Stimulated activated CD4-positive, alpha-beta T cell treated with anti-CD3 and anti-CD28 coated beads, Interleukin-1b, Interleukin-23, amount 100 ng/mL, for 24 hours (primary cell): ENCODE measurements at places on chromosomes 4 and X.
A peak's percentile ranks its signal among the peaks of the same experiment; 100 is the strongest.

- DNase-seq, result no peak
Observed at GRCh38 chr4:76987685-76988084, 38.1 kb downstream of the SEPTIN11 start.

DNA sequence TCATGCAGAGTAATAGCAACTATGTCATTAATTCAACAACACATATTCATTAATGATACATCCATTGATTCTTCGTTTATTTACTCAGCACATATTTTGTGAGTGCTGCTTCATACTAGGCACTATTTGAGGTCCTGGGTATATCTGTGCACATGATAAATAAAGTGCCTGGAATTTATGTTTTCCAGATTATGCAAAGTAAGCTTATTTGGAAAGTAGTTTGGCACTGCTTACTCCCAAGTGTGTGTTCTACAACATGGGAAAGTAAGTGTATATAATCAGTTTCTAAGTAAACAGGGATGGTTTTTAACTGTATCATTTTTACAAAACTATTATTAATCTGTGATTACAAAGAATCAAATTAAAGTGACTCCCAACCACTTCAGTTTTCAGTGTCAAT is 16.8 kb upstream of the EPGN start:
- no peak for DNase-seq

- DNase-seq, result no peak
Observed at GRCh38 chr4:117835566-117835965, 198.7 kb upstream of the NDST3 start.

DNA sequence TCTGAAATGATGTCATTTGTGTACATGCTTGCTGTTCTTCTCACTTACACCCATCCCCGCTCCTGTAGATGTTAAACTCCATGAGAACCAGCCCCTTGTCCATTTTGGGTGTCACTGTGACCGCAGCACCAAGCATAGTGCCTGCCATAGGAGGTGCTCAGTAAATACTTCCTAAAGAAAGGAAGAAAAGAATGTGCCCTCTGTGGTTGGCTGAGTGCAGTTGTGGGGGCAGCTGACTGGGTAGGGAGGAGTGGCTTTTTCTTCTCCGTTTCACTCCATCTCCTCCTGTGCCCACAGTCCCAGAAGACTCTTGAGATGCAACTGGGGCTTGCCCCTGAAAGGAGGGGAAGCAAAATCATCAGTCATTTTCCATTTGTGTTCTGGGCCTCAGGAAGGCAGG is 25.5 kb downstream of the PHEX start:
- no peak for DNase-seq

- no peak for DNase-seq
Observed at GRCh38 chr4:103375278-103375677, 177.1 kb upstream of the CENPE start.

DNA sequence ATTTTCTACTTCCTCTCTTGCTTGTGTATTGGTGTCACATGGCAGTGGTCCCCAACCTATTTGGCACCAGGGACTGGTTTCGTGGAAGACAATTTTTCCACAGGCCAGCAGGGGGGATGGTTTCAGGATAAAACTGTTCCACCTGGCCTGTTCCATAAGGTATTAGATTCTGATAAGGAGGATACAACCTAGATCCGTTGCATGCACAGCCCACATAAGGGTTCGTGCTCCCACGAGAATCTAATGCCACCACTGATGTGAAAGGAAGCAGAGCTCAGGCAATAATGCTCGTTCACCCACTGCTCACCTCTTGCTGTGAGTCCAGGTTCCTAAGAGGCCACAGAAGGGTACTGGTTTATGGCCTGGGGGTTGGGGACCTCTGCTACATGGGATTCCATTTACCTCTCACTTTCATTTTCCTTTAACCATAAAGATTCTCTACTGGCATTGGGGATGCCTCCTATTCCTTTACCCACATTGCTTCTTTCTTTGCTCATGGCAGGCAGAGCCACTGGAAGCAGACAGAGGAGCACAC is 38.1 kb downstream of the SEC31A start:
- DNase-seq, result no peak

DNA sequence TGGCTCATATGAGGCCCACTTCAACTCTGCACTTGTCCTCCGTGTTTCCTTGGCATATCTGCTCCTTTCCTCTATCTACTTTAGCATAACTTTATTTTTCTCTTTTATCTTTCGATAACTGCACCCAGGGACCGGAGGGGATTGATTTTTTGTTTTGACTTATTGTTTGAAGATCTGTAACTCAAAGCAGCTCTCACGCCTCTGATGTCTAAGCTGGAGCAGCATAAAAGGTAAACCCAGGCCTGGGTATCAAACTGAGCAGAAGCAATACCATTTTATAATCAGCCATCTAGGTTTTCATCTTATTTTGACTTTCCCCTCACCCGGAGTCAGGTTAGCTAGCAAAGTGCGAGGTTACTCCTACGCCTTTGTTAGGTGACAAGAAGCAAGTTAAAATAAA is 28.4 kb downstream of the LEF1 start:
- DNase-seq, result no peak

DNA sequence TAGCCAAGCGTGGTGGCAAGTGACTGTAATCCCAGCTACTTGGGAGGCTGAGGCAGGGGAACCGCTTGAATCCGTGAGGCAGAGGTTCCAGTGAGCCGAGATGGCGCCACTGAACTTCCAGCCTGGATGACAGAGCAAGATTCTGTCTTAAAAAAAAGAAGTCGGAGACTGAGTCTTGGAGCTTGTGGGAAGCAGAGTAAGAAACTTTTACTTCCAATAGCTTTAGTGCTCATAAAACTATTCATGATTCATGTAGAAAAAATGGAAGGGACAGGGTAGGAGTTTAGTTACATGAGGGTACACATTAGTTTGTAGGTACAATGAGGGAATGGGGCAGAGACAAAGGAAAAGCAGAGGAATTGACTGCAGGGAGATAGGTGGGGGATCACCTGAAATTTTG is 19.3 kb downstream of the RAP2C start:
- DNase-seq, result no peak

GRCh38 chr4:21801661-21802385 is 146.7 kb downstream of the KCNIP4 start:
- DNase-seq, result no peak

GRCh38 chrX:155112171-155112570 is 40.9 kb downstream of the BRCC3 start:
- no peak for DNase-seq

DNA sequence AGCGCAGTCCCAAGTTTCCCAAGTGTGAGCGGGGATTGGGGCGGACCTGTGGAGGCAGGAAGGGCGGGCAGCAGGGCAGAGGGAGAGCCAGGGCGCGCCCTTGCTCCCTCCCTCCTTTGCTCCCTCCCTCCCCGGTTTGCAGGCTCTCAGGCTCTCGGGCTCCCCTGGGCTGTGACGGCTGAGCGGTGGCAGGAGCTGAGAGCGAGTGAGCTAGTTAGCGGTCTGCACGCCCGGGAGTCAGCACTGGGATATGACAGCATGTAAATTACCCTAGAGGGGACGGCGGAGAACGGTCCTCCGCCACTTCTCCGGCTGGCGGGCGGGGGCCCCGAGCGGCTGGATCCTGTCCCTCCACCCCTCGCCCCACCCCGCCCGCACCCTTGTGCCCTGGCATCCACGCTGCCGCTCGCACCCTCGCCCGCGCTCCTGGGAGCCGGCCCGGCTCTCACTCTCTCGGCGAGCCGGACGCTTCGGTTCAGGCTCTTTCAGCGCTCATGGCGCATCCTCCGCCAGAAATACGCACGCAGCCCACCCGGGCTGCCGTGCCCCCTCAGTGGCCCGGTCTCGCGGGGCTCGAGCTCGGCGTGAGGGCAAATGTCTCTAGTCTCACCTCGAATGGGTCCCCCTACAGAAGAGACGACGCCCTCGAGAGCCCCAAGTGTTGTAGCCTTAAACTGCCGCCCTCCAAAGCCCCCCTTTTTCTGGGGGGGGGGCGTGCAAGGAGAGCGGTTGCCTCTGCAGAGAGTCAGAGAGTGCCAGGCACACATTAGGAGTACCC is at the start of gene TSC22D3:
TSC22D3 (minus strand) TSS at position 54 of the 778 bp plus-strand sequence. CDS start 368 bp downstream, outside the sequence.
- peak; percentile 31 for DNase-seq

DNA sequence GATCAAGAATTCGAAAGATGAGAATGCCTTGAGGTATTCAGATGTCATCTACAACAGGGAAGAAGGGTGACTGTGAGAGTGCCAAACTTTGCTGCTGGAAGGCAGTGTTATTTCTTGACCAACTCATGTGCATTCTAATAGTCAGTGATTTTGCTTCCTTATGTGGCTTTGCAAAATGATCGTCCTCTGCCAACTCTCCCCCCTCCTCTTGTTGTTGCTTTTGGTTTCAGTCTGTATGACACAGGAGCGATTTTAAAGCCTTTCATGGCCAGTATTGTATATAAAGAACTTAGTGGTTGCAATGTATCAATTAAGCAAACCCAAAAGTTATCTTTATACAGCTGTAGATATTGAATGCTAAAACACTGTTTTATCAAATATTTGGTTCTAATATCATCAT is 379.1 kb downstream of the IL1RAPL1 start:
- DNase-seq, result no peak

DNA sequence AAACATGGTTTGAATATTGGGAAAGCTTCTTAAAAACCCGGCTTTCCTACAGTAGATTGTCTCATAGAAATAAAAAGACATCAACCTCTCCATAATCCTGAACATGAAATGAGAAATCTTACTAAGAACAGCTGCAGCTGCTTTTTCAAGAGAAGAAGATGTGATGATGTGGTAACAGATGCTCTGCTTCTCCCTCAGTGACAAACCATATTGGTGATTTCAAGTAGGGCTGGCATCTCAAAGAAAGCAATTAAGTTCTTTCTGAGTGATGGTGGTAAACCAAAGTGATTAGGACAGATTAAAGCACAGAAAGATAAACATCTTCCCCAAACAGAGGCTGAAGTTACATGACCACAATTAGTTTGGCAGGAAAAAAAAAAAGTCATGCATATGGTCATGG is 1477.7 kb downstream of the RAPGEF2 start:
- DNase-seq, result no peak

DNA sequence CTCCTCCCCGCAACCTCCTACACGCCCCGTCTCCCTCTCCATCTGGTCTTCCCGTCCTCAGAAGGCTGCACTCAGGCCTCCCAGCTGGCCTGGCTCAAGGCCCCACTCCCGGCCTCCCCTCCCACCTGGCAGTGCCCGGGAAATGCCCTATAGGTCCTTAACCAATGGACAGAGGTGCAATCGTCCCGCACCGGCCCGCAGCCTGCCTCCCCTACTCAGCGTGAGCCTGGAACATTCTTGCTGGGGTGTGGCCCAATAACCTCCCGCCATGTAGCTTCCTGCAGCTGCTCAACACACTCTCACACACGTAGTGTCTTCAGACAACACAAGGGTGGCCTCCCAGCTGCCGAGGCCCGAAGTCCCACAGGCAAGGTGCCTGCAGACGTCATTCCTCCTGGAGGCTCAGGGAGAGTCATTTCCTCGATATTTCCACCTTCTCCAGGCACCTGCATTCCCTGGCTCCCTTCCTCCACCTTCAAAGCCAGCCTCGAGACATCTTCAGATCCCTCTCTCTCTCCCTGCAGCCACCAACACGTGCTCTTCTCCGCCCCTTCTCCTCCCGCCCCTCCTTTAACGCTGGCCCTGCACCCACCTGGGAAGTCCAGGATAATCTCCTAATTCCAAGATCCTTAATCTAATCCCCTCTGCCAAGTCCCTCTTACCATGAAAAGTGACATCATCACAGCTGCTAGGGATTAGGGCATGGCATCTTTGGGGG is 56.2 kb downstream of the ADRA2C start:
- no peak for DNase-seq

GRCh38 chrX:79231662-79232061 is 87.2 kb downstream of the GPR174 start:
- DNase-seq, result no peak

GRCh38 chrX:53347948-53348347 is 66.6 kb upstream of the IQSEC2 start:
- no peak for DNase-seq

GRCh38 chrX:49237060-49237459 is 1.8 kb downstream of the CCDC22 start:
- DNase-seq, result no peak

GRCh38 chr4:4974727-4975126 is 44.5 kb downstream of the CYTL1 start:
- DNase-seq, result no peak

DNA sequence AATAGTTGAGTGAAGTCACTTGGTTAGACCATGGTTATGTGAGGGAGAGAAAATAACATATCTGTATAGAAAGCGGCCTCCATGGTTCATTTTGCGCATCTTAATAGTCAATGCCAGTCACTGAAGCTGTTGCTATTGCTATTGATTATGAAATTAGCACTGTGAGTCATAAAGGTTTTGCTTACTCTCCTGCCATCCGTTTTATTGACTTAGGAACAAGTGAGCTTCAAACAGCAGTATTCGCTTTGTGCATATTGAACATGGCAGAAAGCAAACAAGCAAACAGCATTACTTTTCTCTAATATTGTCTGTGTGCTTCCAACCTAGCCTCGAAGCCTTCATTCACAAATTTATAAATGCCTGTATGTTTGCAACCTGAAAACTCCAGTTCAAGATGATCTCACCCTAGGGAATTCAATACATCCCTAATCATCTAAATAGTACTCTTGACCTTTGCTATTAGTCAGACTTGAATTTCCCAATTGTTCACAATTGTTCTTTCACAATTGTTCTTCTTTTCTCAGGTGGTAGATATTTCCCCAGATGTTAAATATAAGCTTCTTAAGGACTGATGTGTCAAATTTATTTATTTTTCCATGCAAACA is 55.9 kb upstream of the GABRA2 start:
- DNase-seq, result no peak

DNA sequence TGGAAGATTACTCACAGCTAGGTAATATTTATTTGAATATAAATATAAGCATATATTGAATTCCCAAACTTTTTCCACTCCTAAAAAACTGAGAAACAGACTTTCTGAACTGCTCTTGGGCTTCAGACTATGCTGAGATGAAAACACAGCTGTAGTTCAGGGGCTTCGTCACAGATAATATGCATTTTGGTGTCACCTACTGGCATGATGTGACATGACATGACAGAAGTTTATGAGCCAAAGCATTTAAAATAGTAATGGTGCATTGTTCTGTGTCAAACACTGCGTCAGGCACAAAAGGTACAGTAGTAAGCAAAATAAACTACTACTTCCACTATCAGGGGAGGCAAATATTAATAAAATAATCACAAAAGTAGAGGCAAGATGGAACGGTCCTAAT is 171.3 kb downstream of the BTC start:
- DNase-seq, result no peak

DNA sequence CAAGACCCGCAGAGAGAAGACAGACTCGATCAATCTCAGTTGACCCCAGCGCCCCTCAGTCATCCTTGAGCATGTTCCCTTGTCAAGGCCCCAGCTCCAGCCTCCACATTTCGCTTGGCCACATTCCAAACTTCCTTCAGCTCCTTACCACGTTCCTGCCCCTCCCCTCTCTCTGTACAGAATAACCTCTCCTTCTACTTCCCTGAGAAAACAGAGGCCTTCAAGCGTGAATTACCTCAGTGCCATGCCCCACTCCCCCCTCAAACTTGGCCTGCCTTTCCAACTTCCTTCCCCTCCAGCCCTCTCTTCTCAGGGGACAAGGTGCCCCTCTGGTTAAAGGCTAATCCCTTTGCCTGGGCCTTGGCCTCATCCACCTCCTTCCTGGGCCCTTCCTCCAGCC is 3.2 kb upstream of the RIPPLY1 start:
- no peak for DNase-seq

GRCh38 chr4:1488831-1489638 is 82.8 kb upstream of the NKX1-1 start:
- DNase-seq, result no peak
